ENCODE measurements at places on chromosomes 1 and 21.

GRCh38 chr1:214108097-214108446 lies 120.3 kb downstream of the PROX1 start:
- DNase-seq: no peak

- DNase-seq: no peak
These were observed 1.7 kb downstream of the DR1 start for GRCh38 chr1:93347334-93347899.

DNA sequence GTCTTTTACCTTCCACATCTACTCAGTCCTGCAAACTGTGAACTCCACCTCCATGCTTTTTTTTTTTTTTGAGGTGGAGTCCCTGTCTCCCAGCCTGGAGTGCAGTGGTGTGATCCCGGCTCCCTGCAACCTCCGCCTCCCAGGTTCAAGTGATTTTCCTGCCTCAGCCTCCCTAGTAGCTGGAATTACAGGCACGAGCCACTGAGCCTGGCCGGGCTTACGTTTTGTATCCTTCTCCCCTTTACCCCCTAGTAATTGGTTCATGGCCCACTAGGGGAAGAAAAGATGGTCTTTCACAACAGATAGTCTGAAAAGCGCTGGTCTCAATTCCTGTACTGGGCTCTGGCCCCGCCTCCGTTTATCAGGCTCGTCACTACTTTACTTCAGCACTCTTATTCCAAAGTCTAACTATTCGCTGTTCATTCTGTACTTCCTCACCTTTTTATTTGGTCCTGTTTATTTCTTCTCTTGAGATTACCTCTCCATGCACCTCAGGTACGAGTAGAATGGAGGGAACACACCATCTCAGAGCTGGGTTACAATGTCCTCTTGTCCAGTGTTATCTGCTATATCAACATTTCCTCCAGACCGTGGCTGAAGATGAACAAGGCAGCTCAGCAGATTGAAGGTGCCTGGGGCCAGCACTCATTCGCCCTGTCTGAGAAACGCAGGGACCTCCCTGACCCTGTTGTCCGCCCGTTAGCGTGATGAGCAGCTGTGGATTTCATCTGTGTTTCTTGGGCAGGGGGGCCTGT lies 16.2 kb downstream of the CNST start:
- DNase-seq: no peak

GRCh38 chr1:24400065-24400464 lies 13.5 kb downstream of the STPG1 start:
- no peak for DNase-seq

- DNase-seq: no peak
These were observed 39.5 kb upstream of the NFASC start for GRCh38 chr1:204831186-204831585.

GRCh38 chr1:152960452-152961044 lies 9.9 kb upstream of the SPRR4 start:
- no peak for DNase-seq

DNA sequence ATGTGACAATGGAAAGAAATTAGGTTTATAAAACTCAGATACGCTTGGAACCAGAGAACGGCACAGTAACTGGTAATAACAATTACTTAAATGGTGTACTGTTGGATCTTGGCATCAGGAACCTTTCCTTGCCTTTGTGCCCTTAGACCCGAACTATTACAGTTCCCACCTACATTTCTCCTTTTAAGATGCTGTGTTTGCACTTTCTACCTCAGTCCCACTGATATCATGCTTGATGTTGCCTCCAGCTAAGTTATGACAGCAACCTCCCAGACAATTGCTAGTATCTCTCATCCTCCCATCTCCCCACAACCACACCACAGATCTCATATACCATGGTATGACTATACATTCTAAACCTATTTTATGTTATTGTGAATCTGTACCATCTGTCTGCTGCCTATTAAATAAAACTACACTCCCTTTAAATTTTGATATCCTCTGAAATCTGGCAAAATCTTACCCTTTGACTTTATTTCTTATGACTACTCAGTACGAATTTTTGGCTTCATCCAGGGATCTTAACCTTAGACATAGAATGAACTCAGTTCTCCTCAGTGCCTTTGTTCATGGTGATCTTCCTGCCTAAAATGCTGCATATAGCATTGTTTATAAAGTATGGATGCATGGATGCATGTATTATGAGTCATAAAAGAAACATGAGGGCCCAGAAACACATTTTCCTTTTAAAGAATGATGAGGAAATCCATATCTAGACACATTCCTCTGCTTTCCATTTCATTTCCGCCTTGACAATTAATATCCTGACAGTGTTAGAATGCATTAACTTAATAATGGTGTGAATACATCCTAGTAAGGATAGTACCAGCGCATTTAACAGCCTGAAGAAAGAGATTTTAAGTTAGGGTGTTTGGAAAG lies 64.1 kb downstream of the LRRC8D start:
- DNase-seq: no peak

- no peak for DNase-seq
These were observed 33.6 kb downstream of the NUP133 start for GRCh38 chr1:229474509-229474908.

DNA sequence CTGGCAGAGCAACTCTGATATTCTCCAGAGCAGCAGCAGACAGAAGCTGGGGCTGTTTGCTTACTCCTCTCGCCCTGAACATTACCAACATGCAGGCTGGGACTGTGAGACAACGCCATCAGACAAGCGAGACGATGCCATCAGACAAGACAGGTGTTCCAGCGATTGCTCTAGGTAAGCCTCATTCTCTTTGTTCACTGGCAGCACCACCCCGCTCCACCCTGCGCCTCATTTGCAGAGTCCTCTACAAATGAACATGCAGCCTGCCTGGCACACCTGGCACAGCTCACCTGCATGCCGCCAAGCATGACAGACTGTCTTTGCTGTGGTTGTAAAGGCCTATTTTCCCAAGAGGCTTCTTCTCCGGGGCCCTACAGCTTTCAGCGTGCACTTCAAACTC lies 346.2 kb downstream of the SMYD3 start:
- no peak for DNase-seq

DNA sequence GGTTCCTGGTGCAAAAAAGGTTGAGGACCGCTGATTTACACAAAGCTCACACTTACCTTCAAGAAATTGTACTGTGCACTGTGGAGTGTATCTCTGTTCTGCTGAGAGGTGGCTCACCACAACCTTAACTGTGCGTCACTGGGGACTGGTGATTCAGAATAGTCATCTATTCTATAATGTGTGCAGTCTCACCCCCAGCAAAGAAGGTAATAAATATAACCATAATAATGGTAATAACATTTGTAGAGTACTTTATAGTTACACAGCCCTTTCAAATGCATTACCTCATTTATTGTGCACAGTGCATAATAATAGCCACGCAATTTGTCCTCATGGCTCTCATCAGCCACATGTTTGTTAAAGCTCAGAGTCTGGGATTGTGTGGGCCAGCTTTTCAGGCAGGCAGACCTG lies 59.4 kb upstream of the DUSP10 start:
- no peak for DNase-seq

- no peak for DNase-seq
These were observed 4.4 kb upstream of the ADAMTS1 start for GRCh38 chr21:26849428-26850115.

- DNase-seq: no peak
These were observed 11.1 kb downstream of the IPO9 start for GRCh38 chr1:201840055-201840454.

- DNase-seq: no peak
These were observed 180.7 kb downstream of the ZC3H11B start for GRCh38 chr1:219432191-219432606.

DNA sequence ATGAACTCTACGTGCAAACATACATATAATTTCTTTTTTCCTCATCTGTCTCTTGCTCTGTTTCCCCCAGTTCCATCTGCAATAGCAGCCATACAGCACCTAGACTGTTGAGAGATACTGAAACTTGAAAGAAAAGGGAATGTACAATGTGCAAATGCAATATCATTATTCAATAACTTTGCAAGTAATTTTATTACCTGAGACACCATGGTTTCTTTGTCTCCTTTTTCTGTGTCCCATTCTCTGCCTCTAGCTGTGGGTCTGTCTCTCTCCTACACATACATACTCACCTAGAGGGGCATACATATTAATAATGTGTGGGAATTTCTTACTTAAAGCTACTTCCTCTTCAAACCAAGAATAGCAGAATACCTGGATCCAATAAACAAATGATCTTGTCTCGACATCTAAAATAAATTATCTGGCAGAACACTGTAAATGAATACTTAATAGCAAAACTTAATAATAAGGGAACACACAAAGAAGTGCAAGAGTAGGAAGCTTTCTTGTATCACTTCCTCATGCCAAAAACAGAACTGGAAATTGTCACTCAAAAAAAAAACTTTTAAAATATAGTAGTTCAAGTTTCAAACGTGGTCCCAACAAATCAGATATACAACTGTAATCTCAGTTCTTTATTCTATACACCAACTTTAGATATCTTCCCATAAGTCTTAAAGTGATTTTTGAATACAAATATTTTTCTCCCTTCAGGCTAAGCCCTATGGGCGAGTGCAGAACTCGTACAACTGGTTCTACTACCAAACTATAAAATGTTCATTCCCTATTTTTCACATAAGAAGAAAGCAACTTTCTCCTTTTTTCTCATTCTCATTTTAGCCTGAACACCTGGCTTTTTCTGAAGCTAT lies 194.6 kb downstream of the NRIP1 start:
- no peak for DNase-seq

DNA sequence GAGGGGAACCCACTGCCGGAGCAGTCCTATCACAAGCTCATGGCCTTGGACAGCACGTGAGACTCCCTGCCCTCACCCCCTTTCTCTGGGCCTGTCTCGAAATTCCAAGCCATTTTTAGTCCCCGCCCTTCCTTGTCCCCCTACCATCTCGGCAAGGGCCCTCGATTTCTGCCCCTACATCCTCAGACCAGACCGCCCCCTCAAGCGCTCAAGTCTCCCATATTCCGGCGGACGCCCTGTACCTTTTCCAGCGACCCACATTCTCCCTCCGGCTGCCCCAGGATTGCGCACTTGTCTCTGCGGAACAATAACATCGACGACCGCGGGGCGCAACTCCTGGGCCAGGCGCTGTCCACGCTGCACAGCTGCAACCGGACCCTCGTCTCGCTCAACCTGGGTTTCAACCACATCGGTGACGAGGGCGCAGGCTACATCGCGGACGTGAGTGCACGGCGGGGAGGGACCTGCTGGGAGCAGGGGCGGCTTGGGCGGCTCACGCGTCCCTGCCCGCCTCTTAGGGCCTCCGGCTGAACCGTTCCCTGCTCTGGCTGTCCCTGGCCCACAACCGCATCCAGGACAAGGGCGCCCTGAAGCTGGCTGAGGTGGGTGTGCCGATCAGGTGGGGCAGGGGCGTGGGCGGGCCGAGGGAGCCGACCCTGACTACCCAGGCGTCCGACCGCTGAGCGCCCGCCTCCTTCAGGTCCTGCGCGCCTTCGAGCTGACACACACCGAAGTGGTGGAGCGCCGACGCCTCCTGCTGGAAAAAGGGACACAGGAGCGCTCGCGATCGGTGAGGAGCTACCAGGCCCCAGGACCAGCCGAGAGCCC lies 7.0 kb downstream of the LRRC71 start:
- DNase-seq: peak; percentile 21

GRCh38 chr21:46214478-46215340 lies 13.9 kb downstream of the LSS start:
- DNase-seq: no peak

GRCh38 chr1:47841356-47841755 lies 155.8 kb downstream of the TRABD2B start:
- no peak for DNase-seq

Data from stimulated activated CD8-positive, alpha-beta memory T cell treated with anti-CD3 and anti-CD28 coated beads, Interleukin-4, amount 100 ng/mL, for 4 hours (primary cell).